ENCODE measurements at places on chromosomes 7 and 10.

DNA sequence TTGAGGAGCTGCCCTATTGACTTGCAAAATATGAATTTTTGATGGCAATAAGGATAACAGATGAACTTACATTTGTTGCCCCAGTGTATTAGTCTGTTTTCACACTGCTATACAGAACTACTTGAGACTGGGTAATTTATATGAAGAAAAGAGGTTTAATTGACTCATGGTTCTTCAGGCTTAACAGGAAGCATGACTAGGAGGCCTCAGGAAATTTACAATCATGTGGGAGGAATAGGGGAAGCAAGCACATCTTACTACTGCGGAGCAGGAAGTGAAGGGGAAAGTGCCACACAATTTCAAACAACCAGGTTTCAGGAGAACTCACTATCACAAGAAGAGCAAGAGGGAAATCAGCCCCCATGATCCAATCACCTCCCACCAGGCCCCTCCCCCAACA lies 57.9 kb downstream of the ZNF22 start:
- DNase-seq = no peak

- no peak for DNase-seq
Observed at GRCh38 chr7:144632724-144633123, 203.1 kb downstream of the TPK1 start.

- DNase-seq = no peak
Observed at GRCh38 chr7:119896386-119896785, 376.6 kb upstream of the KCND2 start.

- DNase-seq = no peak
Observed at GRCh38 chr10:7622969-7623368, 43.8 kb downstream of the ITIH5 start.

- no peak for DNase-seq
Observed at GRCh38 chr10:110008518-110009339, 945 bp downstream of the ADD3 start.

- DNase-seq = no peak
Observed at GRCh38 chr7:121604627-121605316, 208.7 kb upstream of the FAM3C start.

- DNase-seq = no peak
Observed at GRCh38 chr10:70258216-70258615, 25.0 kb upstream of the PPA1 start.

- no peak for DNase-seq
Observed at GRCh38 chr10:20814116-20814515, 83.0 kb downstream of the NEBL start.

DNA sequence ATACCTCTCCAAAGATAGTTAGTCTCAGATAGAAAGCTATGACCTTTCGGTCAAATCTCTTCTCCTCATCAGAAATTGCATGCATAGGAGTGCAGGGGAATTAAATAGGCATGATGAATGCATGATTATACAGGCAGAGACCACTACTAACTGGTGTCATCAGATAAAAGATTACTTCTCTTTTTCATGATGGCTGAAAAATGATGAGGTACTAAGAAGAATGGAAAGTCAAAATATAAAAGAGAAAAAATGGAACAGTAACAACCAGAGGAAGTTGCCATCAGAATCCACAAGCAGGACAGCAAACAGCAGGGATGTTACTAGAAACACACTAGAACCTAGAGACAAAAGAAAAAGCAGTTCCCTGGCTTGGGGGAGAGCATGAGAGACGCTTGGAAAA lies 31.6 kb downstream of the CTTNBP2 start:
- DNase-seq = no peak

DNA sequence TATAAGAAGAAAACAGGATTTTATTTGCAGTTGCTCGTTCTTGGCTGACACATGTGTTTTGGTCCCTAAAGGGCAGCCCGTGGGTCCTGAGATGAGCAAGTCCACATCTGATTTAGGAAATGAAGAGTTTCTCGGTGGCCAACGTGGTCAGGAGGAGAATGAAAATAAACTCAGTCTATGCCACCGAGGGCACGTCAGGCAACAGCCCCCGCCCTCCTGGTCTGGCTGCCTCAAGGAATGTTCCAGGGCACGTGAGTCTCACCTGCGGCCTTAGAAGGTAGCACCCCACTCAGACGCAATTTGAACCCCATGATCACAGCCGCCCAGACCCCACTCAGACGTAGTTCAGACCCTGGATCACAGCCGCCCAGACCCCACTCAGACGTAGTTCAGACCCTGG lies 197.2 kb downstream of the ADARB2 start:
- DNase-seq = no peak

DNA sequence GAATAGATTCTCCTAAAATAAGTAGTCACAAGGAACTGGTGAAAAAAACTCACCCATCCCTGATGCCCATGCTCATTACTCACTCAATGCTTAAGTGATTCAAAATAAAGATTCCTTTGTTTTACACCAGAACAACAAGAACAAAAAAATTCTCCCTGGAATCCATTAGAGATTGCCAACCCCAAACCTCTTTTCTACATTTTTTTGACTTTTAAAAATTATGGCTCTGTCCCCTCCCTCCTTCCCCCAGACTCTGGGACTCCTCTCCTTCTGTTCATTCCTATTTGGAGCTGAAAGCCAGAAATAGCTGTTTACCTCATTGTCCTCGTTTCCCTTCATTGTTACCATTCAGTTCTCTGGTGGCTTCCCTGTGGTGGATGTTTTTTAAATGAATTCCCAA lies 63.2 kb upstream of the FHIP2A start:
- no peak for DNase-seq

DNA sequence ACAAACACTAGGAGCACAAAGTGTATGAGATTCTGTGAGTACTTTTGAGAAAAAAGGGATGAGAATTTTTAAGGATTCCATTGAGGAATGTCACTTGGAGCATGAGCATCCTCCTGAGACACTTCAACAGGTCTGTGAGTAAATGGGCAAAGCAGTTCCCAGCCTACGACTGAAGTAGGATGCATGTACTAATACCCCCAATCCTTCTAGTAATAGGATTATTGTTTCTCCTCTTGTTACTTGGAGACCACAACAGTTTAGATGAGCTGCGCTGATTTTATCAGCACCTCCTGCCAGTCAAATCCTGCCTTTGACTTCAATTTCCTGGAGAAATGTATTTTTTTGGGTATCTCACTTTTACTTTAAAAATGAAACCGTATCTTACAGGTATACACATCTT lies 820 bp downstream of the BBS9 start:
- no peak for DNase-seq

DNA sequence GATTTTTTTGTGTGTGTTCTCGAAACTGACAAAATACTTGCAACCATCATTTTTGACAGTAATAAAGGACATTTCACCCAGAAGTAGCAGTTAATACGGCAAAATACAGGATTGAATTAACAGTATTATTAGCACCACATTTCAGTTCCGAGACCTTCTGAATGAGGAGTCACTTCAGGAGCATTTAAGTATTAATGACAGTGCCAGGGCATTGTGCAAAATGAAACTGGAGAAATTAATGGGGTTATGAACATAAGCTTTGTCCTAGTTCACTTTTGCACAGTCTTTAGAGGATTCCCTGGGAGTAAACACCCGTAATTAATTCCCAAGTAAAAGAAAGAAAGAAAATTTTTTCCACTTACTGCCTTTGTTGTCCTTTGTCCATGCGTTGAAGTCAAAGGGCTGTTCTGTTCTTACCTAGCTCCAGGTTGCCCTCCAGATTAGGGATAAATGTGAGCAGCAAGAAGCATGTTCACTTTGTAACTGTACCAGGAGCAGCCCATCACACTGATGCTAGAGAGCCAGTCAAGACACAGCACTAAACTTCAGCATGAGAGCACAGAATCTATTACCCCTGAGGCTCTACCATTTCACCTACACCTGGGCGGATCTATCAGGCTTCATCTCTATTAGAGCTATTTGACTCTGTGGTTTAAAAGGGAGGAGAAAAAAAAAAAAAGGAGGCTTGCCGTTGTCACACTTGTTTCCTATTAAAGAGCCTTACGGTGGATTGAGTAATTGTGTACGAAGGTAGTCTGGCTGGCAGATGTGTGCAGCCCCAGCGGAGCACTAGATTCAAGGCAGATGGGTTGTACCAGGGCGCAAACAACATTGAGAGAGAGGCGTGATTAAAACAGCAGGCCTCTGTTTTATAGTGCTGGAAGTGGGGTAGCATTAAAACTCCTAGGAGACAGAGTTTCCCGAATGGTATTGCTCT lies 297.8 kb upstream of the SEMA3A start:
- peak; percentile 23 for DNase-seq

DNA sequence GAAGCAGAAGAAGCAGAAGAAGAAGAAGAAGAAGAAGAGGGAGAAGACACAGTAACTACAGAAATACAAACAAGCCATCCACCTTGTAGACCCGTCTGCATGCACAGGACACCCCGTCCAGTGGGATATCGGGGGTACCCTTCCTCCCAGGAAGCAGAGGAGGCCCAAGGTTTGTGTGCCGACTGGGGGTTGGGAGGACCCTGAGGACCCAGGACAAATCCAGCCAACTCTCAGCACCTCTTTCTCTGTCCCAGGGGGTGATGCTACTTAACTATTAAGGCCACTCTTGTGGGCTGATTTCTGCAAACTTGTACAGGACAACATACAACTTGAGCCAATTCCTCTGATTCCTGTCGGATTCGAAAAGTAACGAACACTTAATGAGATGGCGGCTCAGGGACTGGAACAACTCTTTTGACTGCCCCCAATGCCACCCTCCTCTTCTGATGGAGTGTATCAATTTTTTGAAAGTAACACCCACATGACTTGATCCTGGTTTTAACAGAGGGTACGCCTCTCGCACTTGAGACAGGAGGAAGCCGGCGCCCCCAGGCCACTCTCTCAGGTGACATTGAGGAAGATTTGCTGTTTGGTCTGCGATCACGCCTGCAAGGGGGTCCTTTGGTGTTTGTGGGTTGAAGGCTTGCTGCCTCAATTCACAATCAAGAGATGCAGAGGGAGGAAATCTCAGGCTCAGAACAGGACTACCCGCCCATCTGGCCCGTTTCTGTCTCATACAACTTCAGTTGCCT lies 192.6 kb downstream of the TNS3 start:
- DNase-seq = no peak

DNA sequence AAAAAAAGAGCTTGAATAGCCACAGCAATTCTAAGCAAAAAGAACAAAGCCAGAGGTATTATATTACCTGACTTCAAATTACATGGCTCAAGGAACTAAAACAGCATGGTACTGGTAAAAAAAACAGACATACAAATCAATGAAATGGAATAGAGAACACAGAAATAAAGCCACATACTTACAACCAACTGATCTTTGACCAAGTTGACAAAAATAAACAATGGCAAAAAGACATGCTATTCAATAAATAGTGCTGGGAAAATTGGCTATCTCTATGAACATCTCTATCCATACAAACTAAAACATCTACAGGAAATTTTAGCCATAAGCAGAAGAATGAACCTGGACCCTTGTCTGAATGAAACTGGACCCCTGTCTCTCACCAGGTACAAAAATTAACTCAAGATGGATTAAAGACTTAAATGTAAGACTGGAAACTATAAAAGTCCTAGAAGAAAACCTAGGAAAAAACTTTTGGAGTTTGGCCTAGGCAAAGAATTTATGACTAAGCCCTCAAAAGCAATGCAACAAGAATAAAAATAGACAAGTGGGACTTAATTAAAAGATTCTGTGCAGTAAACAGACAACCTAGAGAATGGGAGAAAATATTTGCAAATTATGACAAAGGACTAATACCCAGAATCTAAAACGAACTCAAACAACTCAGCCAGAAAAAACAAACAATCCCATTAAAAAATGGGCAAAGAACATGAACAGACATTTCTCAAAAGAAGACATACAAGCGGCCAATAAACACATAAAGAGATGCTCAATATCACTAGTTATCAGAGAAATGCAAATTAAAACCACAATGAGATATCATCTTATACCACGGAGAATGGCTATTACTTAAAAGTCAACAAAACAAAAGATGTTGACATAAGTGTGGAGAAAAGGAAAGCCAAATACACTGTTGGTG lies 72.8 kb upstream of the DDC start:
- DNase-seq = no peak

GRCh38 chr7:8386926-8387550 lies 46.4 kb upstream of the NXPH1 start:
- DNase-seq = no peak

- no peak for DNase-seq
Observed at GRCh38 chr7:88399696-88400240, 93.1 kb upstream of the STEAP4 start.

DNA sequence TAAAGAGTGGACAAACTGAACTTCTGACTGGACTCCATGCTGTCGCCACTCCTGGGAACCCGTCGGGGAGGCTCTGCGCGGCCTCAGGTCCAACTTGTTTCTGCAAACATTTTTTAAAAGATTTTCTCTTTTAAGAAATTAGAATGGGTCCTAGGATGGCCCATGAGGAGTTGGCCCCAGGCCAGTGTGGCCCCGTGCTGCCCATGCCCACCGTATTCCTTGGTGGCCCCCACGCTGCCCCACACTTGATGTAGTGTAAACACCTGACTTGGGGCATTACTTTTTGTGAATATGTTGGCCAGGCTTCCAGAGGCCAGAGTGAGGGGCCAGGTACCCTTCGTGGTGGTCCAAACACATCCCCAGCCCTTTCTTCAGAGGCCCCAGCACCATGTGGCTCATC lies 19.3 kb downstream of the ZNF316 start:
- no peak for DNase-seq

DNA sequence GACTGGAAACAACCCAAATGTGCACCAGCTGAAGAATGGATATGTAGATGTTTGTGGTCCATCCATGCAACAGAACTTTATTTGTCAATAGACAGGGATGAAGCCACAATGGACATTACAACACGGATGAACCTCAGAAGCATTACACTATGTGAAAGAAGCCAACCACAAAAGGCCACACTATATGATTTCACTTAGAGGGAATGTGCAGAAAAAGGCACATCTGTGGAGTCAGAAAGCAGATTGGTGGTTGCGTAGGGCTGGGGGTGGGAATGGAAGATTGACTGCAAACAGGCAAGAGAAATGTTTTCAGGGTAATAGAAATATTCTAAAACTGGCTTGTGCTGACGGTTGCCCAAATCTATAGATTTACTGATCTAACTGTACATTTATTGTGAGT lies 34.3 kb upstream of the WASHC2A start:
- no peak for DNase-seq

DNA sequence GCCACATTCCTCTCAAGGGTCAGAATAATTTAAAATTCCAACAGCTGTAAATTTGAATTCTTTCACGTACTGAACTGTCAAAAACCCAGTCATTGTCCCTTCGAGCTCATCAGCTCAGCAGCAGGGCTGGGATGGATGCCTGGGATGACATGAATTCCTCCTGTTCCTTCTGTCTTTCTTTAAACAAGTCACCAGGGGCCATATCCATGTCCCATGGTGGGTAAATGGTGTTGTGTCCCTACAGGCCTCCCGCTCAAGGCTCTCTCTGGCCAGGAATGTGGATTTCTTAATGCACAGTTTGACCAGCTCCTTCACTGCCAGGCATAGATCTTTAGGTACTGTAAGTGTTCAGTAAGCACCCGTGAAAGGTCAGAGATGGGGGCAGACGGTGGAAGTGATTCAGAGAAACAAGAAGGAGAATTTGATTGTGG lies 13.8 kb upstream of the TECPR1 start:
- DNase-seq = no peak
